Lung (tissue), 17 donors: ENCODE measurements at places on chromosomes 4 and X. TPM values are rescaled to one million over a fixed set of nuclear protein-coding genes. Genes with fewer than 3 reads are reported as not detected.
A peak's percentile ranks its signal among the peaks of the same experiment; 100 is the strongest.

GRCh38 chr4:112348488-112349158 is 51.5 kb downstream of the ALPK1 start:
- DNase-seq: peak; percentile 97

- DNase-seq: no peak
Observed at GRCh38 chrX:135649561-135649960, 63.9 kb upstream of the CT45A1 start.

DNA sequence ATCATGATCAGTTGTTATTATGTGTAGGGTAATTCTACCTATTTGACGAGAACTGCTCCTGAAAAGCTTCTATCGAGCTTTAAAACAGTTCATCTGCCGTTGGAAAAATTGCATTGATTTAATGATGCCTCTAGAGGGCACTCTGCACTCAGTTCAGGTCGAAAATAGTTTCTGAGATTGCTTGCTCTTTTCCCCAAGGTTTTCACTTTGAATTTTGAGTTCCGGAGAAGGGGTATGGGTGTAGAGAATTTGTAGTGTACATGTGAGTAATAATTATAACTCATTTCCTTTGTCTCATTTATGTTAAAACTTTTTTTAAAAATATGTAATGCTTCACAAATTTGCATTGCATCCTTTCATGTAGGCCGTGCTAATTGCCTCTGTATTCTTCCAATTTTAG is 28.4 kb upstream of the TNIP3 start:
- DNase-seq: peak; percentile 90

GRCh38 chr4:182918044-182918607 is 940 bp upstream of the DCTD start:
- DNase-seq: no peak

DNA sequence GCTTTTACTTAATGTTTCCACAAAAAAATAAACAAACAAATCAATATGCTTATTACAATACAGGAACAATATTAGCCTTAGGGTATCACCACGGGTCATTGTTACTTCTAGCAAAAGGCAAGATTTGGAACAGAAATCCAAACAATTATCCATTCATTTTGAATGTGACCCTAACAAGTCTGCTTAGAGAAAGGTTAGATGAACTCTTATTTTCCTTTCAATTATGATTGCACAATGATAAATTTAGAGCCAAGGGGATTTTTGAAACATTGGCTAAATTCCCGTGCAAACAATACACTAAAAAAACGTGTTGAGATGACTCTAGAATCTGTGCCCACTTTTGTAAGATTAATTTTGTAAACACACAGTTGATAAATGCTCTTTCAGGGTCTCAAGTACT is 474.7 kb downstream of the PCDH7 start:
- DNase-seq: peak; percentile 36

- DNase-seq: no peak
Observed at GRCh38 chr4:55807556-55807955, 12.0 kb upstream of the EXOC1L start.

- no peak for DNase-seq
Observed at GRCh38 chrX:133697656-133698055, 282.4 kb upstream of the GPC4 start.

GRCh38 chr4:16665942-16666551 is 232.4 kb downstream of the LDB2 start:
- no peak for DNase-seq

DNA sequence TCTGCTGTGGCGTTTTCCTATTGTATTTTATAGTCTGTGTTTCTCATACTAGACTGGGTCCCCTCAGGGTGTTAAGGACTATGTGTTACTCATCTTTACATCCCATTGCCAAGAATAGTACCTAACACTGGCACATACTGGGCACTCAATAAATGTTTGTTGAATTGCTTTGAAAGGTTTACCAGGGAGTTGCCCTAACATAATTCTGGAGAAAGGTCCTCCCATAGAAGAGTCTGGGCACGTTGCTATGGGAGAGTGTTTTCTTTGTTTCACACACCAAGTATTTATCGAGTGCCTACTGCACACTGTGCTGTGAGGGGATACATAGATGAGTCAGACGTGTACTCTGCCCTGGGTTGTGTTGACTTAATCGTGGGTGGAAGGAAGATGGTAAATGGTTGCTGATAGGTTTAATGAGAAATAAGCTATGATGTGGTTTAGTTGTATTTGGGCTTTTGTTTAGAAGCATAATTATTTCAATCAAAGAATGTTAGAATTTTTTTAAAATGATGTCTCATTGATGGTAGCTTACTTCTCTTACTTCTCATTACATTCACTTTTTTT is 42.9 kb downstream of the AFF1 start:
- no peak for DNase-seq

- peak; percentile 27 for DNase-seq
Observed at GRCh38 chrX:13397878-13398818, 78.3 kb upstream of the ATXN3L start.

DNA sequence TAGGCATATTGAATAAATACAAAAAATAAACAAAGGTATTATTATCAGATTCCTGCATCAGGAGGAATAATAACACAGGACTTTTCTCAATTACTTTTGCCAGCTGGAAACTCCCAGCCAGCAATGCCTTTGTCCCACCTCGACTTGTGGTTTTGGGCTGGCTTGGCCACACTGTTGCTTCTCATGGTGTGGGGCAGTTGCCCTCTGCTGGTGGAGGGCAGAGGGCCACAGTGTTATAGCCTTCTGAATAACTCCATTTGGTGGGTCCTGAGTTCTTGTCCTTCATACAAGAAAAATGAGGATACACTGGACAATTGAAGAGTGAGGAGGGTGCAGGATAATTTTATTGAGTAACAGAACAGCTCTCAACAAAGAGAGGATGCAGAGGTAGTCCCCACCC is 1206.0 kb upstream of the ADGRL3 start:
- no peak for DNase-seq

DNA sequence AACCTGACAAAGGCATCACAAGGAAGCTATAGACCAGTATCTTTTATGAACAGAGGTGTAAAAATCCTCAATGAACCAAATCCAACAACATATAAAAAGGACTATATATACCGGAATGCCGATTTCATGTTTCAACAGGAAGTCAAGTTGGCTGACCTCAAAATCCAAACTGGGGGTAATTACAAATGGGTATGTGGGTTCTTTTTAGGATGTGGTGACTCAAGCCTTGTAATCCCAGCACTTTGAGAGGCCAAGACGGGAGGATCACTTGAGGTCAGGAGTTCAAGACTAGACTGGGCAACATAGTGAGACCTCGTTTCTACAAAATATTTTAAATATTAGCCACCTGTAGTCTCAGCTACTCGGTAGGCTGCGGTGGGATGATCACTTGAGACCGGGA is 10.4 kb downstream of the PRSS48 start:
- no peak for DNase-seq

DNA sequence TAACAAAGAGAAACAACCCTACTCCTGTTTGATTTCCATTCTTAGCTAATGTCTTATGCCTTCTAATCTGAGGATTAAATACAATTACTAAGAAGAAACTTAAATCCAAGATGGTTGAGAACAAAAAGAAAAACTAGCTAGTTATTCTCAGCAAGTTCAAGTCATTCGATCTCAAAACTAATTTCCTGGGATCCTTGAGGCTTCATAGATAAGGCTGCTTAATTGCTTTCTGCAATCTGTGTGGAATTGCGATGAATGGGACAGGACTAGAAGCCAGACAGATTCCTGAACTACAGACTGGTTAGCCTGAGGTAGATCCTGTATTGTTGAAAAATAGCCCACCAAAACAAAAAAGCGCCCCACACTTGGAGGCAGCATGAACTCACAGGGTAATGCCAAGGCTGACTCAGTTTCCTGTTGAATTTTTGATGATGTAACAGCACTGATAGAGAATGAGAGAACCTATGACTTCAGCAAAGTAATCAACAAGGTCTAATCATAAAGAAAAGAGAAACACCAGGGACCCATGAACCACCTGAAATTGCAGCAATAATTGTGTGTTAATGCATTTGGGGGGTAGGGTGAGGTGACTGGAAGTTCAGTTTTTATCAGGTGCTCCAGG is 33.9 kb downstream of the KLHL15 start:
- DNase-seq: peak; percentile 2

DNA sequence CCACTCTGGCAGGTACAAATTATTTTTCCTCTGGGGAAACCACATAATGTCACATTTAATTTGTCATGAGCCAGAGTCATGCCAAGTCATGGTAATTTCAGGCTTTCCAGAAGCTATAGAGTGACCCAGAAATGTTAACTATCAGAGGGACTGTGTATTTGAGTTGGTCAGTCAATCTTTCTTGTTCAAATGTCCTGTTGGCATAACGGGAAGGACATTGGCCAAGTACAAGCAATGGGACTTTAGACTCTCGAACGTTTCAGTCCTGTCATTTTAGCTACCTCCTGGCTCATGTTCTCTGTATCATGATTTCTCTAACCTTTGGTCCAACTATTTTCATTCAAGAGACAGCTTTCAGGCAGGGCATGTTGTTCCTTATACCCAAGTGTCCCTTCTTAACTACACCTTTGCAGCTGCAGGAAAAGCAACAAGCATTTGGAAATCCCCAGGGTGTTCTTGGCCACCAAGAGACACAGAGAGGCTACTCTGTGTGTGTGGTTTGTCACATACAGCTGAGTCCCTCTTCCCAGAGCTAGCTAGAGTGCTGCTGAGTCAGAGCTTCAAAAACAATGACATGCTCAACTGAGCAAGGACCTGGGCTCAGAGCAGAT is 142.6 kb downstream of the EGF start:
- DNase-seq: no peak

DNA sequence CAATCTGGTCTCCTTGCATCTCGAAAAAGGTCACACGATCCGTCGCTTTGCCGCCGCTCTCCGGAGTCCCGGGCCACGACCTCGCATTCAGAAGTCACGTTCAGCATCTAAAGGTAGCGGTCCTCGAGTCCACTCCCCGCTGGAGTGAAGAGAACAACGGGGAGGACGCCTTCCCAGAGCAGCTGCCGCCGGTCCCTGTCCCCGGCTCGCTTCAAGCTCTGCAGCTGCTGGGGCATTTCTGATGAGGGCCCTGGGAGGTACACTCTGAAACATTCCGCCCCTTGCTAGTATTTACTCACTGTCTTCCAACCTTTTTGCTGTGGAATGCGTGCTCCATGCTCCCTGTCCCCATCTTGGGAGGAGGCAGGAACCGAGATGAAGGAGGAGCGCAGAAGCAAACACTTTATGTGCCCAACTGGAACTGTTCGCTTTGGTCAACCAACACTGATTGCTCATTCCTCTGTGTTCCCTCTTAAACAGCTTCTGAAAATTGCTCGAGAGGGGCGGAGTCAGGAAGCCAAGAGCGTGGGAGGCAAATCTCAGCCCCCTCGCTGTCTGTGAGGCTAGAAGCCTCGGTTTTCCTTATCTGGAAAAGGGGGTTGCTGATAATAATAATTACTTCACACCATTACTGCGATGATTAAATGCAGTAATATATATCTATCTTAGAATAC is 6.4 kb upstream of the VAMP7 start:
- DNase-seq: peak; percentile 6

GRCh38 chr4:90852237-90852636 is 725.0 kb downstream of the CCSER1 start:
- DNase-seq: peak; percentile 6

- DNase-seq: no peak
Observed at GRCh38 chr4:52241916-52242315, 190.8 kb downstream of the SPATA18 start.

- DNase-seq: peak; percentile 47
Observed at GRCh38 chr4:119785963-119786362, 157.4 kb upstream of the PDE5A start.

- no peak for DNase-seq
Observed at GRCh38 chr4:6509587-6509986, 37.2 kb upstream of the PPP2R2C start.

- DNase-seq: no peak
Observed at GRCh38 chr4:126130215-126130614, 815.5 kb downstream of the FAT4 start.

- DNase-seq: peak; percentile 19
Observed at GRCh38 chr4:129377131-129377845, 281.3 kb downstream of the C4orf33 start.

DNA sequence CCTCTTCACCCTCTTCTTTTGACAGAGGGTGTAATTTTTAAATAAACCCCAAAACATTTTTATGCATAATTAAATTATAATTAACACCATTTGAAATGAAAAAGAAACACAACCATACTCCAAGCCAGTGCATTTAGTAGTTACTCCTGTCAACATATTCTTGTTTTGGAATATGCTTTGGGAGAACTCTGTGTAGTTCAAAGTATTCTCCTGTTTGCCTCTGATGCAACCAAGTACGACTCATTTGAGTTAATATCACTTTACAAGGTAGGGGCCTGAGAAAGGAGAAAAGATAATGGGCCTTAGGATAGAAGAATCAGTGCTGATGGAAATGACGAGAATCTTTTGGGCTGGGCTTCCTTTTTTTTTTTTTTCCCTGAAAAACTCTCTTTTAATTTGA is 2.7 kb downstream of the PTPN13 start:
- no peak for DNase-seq

DNA sequence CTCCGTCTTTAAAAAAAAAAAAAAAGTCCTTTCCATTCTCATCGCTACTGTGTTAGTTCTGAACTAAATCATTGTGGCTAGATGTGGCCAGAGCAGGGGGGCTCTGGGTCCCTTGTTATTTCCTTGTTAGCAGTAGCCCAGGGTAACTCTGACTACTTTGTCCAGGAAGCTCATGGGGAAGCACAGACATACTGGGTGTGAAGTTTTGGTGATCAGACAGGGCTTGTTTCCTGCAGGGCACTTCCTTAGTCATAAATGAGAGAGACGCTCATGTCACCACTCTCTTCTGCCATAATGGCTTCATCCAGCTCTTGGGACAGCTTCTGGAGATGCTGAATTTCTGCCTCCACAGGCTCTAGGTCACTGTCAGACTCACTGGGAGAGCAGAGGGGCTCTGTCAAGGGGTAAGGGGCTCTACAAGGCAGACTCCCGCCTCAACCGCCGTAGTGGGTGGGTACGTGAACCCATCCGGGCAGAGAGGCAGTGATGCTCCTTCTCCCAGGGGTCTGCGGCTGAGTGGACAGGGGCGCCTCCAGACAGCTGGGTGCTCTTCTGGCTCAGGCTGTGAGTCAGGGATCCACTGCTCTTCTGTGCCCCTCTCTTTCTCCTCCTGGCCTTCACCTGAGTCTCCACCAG is 12.9 kb downstream of the STIM2 start:
- DNase-seq: no peak

DNA sequence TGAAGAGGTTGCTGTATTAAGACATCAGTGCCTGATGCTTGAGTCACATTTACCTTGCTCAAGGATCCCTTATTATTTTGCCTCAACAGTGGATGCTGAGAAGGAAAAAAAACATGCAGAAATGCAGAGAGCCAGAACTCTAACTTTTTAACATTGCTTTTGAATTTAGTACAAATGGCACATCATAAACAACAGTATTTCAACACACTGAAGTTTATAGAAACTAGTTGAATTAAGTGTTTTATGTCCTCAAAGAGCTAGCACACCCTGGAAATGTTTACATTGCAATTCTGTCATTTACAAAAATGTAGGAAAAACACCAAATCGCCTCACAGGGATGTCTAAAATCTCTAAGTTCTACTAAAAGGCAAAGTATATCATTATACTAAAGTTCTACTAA is 69.5 kb upstream of the BLTP1 start:
- DNase-seq: peak; percentile 94

GRCh38 chr4:48777739-48778138 is 2.3 kb downstream of the FRYL start:
- DNase-seq: no peak

- no peak for DNase-seq
Observed at GRCh38 chrX:115390078-115390477, 100.6 kb downstream of the LUZP4 start.

The CDS1 gene
- polyA plus RNA-seq: 16.4 TPM

The XAGE5 gene
- not detected for polyA plus RNA-seq

The UGT2B10 gene
- not detected for polyA plus RNA-seq

The CLDN34 gene
- polyA plus RNA-seq: 0.18 TPM

The CNGA1 gene
- polyA plus RNA-seq: 0.14 TPM

The SPP1 gene
- polyA plus RNA-seq: 5.4 TPM

The PNMA6F gene
- not detected for polyA plus RNA-seq

The MAGEE1 gene
- polyA plus RNA-seq: 0.93 TPM

The PAK3 gene
- 0.18 TPM for polyA plus RNA-seq

The ZNF141 gene
- 4.9 TPM for polyA plus RNA-seq
